Esophagus squamous epithelium (tissue), 5 donors: ENCODE measurements at places on chromosomes 7 and 10.

DNA sequence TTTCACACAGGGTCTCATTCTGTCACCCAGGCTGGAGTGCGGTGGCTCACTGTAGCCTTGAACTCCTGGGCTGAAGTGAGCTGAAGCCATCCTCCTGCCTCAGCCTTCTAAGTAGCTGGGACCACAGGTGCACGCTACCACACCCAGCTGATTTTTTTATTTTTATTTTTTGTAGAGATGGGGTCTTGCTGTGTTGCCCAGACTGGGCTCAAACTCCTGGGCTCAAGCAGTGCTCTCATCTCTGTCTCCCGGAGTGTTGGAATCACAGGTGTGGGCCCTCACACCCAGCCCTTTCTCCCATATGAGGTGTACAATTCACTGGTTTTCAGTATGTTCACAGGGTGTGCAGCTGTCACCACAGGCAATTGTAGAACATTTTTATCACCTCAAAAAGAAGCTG, 5.2 kb downstream of the INPP5A start:
- no peak for DNase-seq

DNA sequence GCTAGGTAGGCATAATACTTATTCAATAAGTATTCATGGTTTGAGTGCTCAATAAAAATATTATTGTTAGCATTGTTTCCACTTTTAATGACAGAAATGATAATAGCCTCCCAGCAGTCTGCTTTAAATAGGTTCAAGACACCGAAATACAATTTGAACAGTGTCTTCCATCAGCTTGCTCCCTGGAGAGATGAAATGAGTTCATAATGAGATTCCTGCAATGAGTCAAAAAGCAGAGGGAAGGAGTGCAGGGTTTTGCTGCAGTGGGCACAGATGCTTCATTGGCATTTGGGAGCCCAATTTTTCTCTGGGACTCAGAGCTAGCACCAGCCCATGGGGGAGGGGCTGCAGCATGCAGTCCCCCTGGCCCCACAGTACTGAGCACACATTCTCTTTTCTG, 32.6 kb upstream of the CHCHD3 start:
- no peak for DNase-seq

- no peak for DNase-seq
These were observed 34.4 kb upstream of the AGR3 start for GRCh38 chr7:16916105-16916639.

GRCh38 chr10:117661316-117661715, 118.8 kb downstream of the EMX2 start:
- DNase-seq = no peak

- no peak for DNase-seq
These were observed 87.5 kb upstream of the ANLN start for GRCh38 chr7:36301914-36302771.

DNA sequence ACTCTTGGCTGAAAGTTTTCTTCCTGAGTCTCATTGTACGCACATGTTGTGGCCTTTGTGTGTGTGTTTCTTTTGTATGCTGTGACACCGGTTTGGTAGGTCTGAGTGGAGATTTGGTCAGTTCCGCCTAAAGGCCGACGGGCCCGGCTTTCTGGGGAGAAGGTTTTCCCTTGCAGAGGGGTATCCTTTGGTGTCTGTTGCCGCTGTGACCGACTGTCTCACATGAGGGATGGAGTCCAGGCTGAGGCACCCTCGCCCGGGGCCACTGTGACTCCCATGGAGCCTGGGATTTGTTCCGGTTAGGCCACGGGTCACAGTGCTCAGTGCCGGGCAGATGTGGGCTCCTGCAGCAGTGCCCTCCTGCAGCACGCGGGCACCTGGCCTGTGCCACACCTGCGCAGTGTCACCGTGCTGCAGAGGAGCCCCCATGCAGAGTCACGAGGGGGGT, 19.4 kb downstream of the INPP5A start:
- DNase-seq = no peak

DNA sequence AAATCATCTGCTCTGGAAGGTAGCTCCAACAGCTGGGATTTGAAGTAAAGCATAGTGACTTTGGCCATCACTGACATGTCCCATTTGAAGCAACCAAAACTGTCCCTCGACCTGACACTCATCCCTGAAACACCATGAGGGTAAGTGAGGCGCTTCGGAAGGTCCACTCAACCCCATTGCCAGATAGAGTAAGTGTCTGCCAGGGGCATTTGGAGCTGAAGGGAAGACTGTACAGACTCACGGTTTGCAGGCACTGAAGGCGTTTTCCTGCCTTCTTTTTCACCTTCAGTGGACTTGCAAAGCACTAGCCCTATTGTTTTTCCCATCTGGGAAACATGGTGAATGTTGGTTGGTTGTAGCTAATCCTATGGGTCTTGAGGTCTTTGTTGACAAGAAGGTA, 57.6 kb downstream of the IKZF1 start:
- DNase-seq = no peak

GRCh38 chr10:35784751-35785150, 142.7 kb upstream of the FZD8 start:
- DNase-seq = no peak

DNA sequence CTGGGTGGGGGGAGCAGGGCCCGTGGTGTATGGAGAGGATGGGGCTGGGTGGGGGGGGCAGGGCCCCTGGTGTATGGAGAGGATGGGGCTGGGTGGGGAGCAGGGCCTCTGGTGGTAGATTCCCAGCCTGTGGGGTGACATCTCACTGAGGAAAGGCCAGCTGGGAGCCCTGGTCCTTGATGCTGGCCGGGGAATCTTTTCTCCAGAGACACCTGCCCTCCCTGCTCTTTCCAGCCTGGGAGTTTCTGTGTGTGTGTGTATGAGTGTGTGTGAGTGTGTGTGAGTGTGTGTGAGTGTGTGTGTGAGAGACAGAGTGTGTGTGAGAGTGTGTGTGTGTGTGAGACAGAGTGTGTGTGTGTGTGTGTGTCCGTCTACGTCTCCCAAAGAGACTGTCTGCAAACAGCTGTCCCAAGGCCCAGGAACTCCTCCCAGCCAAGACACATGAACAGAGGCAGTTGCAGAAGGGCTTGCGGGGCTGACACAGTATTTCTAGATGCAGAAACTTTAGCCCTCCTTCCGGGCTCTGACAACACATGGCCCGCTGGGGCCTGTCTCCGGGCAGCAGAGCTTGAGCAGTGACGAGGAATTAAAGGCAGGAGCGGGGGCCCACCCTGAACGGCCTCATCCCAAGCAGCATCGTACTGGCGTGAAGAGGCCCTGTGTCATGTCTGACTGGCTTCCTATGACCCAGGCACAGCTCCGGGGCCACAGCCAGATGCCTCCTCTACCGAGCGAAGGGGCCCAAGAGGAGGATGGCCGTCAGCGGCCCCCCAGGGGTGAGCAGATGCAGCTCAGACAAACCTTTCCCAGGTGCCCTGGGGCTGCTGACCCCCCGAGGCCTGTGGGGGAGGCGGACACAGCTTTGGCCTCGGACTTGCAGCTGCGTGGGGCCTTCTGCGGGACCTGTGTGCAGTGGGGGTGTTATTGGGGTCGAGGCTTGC, 24.3 kb downstream of the FAM20C start:
- DNase-seq = no peak

DNA sequence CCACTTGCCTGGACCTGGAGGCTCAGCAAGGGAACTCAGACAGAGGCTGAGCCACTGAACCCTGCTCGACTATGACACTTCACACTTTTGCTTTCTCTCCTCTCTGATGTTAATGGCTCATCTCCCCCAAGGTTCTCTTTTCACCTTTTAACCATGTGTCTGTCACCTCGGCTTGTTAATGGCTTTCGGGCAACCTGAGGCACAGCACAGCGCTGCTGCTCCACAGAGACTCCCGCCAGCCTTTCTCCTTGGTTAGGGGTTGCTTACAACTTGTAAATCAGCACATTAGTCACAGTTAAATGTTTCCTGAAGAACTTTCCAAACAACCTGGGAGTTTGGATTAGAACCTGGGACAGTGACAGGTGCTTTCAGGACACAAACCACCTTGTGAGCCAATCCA, 136.2 kb upstream of the TBX20 start:
- no peak for DNase-seq

GRCh38 chr7:151688236-151688780, 168.6 kb upstream of the RHEB start:
- no peak for DNase-seq

DNA sequence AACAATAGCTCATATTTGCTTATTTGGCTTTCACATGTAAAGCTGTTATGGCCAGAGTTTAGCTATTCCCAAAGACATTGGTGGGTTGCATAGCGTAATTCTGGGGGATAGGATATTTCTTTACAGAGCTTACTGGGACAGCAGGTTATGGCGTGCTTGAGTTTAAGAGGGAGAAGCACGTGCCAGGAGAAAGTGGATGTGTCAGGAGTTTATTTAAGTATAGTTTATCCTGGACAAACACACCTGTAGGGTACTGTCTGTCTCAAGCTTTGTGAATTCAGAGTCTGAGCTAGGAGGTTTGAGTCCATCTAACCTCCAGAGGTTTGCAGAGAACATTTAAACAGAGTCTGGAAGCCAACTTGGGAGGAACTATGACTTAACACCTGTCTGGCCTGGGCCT, 21.3 kb downstream of the GBF1 start:
- no peak for DNase-seq

DNA sequence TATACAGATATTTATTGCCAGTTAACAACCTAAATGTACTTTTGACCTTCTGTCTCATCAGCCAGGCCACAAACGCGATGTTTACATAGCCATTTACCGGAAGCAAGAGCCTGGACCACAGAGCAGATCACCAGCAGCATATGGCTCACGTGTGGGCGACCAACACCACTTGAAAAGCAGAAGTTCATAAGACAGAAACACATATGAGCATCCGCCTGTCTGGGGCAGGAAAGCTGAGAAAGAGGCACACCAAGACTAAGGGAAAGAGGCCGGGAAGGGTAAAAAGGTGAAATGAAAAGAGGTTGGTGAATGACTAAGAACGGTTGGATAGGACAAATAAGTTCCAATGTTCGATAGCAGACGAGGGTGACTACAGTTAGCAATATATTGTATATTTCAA, 1.3 kb downstream of the ABCB1 start:
- DNase-seq = no peak
